ENCODE measurements at places on chromosomes 4 and X.
A peak's percentile ranks its signal among the peaks of the same experiment; 100 is the strongest.

DNA sequence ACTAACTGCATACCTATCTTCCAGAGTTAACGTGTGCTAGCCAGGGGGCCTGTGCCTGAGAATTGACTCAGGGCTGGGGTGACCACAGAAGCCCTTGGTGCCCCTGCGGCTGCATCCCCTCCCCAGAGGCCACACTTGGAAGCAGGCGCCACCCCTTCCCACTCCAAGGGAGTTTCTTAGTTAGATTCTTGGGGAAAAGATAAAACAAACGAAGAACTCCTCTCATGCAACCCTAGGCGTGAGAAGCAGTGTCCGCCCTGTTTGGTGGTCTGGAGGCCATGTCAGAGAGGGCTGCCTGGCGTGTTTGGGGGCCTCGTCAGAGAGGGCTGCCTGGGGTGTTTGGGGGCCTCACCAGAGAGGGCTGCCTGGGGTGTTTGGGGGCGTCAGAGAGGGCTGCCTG lies 50.3 kb upstream of the HGFAC start:
- no peak for DNase-seq

GRCh38 chr4:19134685-19135084 lies 1113.1 kb upstream of the LCORL start:
- DNase-seq: no peak

DNA sequence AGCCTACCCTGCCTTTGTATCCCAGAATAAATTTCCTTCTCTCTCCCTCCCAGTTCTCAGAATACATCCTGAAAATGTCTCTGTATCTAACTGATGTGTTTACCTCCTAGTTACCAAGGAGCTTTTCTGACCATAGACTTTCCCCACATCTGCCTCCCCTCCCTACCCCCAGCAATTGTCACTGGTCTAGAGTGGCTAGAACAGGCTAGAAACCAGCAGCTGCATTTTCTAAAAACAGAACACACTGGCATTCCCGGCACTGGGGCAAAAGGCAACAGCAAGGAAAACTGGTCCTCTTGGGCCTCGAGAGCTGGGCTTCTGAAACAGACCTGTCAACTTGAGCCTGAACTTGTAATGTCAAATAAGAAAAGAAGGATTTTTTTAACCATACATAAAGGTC lies 16.4 kb downstream of the TASL start:
- DNase-seq: no peak

DNA sequence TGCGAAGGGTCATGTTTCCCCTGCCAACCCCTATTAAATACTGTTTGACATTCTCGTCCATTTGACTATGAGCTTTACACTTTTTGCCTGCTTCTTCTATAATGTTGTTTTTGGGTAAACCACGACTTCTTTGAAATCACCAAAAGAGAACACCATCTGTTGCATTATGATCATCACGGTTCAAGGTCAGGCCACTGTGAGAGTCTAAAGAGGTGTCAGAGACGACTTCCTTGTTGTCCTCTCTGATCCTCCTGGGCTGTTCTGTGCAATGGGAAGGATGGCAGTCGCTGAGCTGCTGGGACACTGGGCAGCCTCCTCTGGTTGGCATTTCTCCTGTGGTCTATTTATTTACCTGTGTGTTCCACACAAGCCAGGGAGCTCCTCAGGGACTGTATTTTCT lies 137.5 kb downstream of the RASL11B start:
- no peak for DNase-seq

DNA sequence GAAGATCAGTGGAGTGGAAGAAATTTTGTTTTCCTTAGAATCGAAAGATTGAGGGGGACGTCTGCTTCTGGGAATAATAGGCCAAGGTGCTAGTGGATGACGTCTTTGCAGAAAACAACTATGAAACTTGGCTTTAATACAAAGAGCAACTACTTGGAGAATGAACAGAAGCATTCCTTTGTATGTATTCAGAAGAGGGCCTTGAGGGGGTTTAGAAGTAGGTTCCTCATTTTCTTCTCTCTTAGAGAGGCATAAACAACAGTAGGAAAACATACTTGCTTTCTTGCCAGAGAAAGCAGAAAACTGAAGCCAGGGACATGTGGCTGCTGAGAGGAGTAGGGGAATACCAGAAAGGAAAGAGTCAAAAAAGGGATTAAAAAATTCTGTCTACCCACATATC lies 167.8 kb downstream of the ZNF330 start:
- DNase-seq: no peak

- no peak for DNase-seq
Measured at GRCh38 chr4:20614816-20615215, 85.4 kb upstream of the PACRGL start.

DNA sequence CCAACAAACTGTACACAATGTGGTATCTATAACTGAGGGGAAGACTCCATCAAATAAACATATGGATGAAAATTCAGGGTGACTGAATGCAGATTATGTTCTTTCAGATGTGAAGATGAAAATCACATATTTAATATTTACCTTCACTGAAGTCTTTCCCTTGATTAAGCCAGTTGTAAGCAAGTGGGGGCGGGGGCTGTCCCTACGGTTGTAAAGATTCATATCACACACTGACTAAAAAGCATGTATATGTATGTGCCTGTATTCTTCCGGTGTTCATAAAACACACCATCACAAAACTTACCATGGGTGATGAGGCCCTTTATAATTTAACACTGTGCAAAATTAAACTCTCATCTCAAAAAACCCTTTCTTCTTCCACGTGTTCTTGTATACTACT lies 1.3 kb downstream of the TAB3 start:
- DNase-seq: no peak

DNA sequence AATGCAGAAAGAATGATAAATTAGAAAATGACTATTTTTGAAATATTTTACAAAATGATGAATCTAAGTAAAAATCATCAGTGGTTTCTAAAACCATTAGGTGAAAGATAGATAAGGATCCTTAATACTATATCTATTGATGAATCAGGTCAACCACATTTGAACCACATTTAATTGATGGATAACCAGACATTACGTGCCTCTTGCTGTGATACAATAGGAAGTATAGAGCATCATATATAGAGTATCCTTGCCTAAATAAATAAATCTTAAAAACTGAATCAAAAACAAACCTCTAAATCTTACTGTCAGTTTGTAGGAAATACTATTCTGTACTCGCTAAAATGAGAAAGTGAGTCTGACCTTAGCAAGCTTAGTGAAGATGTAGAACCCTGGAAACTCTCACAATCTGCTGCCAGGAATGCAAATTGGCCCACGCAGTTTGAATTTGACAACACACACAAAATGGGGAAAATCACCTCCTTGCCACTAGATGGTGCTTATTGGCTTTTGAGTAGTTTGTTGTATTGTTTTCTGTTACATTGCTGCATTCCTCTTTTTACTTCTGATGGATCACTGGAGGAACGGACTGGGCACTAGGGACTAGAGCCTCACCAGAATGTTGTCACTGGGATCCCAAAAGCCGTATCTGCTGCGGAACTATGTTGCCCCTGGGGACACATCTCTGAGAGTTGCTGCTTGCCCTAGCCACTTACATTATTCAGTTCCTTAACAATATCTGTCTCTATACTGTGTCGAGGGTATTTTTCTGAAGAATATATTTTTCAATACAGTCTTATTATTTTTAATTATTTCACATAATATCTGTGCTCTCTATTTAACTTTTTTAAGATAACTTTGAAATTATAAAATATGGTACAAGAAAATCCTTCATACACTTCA lies 25.4 kb upstream of the SLAIN2 start:
- DNase-seq: peak; percentile 52

DNA sequence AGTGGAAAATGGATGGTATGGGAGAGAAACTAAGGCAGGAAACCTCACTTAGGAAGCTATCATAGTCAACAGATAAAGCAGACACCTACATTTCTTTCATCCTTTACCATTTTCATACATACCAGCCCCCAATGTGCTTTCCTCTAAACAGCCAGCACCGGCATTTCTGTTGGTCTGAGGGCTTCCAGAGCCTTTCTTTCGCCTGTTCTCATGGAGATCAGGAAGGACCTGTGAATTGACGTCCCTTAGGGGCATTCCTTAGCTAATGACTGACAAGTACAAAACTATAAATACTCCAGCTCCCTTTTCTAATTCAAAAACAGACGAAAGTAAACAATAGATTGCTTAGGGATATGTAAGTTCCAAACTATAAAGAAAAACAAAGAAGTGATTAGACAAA lies 215.5 kb upstream of the CNKSR2 start:
- no peak for DNase-seq

Measured in CD4-positive, alpha-beta T cell treated with Interleukin-12 subunit alpha and Interleukin-12 subunit beta, for 1 hour (primary cell).